Stimulated activated CD4-positive, alpha-beta T cell treated with anti-CD3 and anti-CD28 coated beads, Interleukin-2, amount 100 ng/mL, for 24 hours (primary cell): ENCODE measurements at places on chromosomes 3 and 15.

- no peak for DNase-seq
Observed at GRCh38 chr3:45889337-45889736, 3.0 kb downstream of the CCR9 start.

- peak; percentile 32 for DNase-seq
Observed at GRCh38 chr3:43855674-43856299, 165.0 kb downstream of the ABHD5 start.

DNA sequence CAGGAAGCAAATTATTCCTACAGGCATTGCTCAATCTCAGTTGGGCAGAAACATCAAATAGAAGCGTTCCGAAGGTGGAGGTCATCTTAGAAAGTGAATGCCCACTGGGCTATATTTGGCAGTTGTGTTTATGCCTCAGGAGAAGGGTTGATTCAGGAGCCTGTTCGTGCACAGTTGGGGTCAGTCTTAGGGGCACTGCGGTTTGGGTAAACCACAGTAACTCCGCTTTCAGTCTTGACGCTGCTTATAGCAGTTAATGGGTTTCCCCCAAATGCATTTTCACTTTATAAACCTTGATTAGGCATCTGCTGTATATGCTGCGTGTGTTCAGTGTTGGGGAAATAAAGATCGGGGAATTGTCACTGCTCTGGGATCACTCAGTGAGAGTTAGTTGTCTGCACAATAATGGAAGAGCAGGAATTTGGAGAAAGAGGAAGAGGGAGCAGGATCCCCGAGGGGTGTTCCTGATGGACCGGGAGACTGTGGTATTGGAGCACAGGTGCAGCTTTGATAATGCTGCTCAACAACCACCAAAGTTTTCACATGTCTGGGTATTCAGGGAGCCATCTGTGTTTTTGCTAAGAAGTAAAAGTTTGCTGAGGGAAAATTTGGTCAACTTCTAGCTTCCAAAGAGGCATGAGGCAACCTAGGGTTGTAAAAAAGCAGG lies 124.3 kb upstream of the EIF1B start:
- no peak for DNase-seq

DNA sequence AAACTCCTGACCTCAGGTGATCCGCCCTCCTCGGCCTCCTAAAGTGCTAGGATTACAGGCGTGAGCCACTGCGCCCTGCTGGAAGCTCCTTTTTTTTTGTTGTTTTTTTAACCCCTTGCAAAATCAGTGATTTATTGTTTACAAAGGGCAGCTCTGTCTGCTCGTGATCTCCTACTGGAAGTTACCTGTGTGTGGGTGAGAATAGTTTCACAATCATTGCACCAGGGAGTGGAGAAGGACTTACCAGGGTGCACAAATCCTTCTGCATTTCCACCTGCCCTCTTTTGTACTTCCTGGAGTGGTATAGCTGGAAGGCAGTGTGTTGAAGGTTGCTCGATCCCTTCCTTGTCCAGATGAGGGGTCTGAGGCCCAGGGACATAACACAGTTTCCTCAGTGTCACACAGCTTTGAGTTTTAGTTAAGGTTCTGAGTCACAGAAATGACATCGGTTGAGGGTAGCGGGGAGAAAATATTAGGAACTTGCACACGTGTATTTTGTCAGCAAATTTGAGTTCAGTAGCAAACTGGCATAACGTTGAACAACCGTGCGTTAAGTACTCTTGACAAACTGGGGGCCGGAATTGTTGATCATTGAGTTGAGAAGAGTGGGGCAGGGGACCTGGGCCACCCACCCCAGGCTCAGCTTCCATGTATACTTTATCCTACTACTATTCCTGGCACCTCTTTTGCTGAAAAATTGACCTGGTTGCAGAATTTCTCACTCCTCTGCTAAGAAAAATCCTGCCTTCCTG lies 11.3 kb upstream of the TRAK1 start:
- no peak for DNase-seq

DNA sequence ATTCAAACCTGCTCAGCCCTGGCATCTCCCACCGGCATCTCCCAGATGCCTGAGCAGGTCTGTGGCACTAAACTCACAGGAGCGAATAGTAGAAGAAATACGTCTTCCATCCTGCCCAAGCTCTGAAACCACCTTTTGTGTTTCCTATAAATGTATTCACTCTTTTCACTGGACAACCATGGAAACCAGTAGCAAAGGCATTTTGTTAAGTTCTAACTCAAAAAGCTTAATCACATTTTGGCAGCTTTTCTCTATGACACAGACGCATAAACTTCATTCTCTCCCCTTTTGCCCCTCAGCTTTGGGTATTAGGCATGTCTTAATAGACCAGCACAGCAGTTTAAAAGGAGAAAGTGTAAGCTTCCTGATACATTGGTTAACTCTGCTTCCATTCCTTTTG lies 24.5 kb upstream of the ARNT2 start:
- no peak for DNase-seq

- no peak for DNase-seq
Observed at GRCh38 chr15:34456658-34457057, 19.1 kb upstream of the GOLGA8A start.

DNA sequence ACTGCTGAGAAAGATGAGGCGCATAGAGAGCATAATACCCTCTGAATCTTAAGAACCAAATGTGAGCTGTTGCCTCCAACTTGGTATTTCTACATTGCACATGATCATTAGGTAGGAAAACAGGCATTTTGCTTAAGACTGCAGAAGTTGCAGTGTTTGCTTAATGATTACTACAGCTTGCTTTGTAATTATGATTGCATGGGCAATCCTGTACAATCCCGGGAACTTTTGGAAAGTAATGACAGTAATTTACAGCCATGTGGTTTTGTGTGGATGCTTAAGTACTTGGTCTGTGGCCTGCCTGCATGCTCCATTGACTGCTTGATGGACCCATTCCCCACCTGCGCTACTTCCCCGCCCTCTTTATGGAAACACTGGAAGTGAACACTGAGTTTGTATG lies 301.1 kb downstream of the DIPK2A start:
- no peak for DNase-seq

DNA sequence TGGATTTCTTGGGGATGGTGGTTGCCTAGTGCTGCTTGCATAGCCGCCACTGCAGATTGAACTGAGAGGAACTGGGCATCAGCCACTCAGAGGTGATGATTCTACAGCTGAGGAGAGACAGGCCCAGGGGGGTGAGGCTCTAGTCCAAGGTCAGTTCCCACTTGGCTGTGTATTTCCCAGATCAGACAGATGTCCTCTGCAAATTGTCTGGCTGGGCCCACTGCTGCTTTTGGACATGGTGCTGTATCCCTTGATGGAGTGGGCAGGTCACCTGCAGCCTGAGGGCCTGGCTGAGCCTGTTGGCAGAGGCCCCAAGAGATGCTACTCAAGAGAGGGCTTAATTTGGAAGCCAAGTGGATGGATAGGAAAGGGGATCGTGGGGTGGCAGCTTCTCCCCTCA lies 124.5 kb upstream of the CTDSPL start:
- no peak for DNase-seq

- DNase-seq, result no peak
Observed at GRCh38 chr15:89630974-89631901, 24.0 kb downstream of the KIF7 start.

- no peak for DNase-seq
Observed at GRCh38 chr3:57745101-57745500, 11.0 kb upstream of the SLMAP start.

GRCh38 chr3:65672871-65673815 lies 365.6 kb downstream of the MAGI1 start:
- DNase-seq, result no peak
